Renal pelvis (tissue), 12 donors: ENCODE measurements at places on chromosomes 3 and 15.

DNA sequence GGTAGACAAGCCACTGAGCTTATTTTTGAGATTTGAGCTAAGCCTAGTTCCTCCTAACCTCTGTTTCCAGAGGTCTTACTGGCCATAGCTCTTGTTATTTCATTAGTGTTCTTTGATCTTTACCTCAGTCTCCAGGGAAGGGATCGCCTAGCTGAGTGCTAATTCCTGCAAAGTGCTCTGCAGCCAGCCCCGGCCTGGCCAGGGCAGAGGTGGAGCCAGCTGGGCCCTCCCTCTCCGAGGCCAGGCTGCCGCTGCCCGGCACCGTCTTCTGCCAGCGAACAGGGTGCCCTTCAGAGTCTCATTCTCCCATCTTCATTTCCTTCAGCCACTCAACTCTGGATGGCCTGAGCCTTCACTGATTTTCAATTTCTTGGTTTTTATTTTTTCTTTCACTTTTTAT is 19.7 kb downstream of the FAN1 start:
- no peak for DNase-seq

DNA sequence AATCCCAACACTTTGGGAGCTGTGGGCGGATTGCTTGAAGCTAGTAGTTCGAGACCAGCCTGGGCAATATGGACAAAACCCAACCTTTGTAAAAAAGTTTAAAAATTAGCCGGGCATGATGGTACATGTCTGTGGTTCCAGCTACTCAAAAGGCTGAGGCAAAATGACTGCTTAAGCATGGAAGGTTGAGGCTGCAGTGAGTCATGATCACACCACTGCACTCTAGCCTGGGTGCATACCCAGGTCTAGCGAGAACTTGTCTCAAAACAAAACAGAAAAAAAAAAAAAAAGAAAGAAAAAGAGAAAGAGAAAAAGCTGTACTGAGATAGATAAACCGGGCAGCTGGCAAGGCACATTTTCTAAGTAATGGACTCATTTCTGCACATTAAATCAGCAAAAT is 10.6 kb downstream of the ARPP19 start:
- DNase-seq, result no peak

DNA sequence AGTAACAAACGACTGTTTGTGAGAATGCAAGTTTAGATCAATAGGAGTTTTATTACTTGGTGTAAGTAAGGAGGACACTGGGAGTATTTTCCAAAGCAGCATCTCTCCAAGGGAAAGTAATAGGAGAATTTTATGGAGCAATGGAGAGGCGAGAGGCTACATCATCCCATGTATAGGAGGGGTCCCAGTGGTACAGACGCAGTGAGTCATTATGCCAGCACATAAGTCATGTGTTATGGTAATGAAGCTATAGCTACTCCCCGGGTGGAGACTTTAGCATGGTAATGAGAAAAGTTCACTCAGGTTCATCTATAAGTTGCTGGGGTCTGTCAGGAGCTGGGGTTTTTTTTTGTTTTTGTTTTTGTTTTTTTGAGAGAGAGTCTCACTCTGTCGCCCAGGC is 29.5 kb upstream of the ZNF445 start:
- DNase-seq, result no peak

DNA sequence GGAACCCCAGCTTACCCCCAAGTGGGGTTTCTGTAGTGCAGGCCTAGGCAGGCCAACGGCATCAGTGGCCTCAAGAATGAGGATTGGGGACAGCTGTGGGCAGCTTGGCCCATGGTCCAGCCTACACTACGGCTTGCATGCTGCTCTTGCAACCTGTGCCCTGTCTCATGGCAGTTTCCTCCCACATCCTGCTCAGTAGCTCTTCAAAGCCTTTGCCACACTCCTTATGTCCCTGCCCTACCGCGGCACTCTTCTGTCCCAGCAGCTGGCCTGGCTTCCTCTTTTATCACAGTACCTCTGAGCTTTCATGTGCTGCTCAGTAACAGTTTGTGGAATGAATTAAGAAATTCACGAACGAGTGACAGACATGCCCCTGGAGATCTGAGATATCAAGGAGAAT is 431.0 kb downstream of the EPHB1 start:
- no peak for DNase-seq

DNA sequence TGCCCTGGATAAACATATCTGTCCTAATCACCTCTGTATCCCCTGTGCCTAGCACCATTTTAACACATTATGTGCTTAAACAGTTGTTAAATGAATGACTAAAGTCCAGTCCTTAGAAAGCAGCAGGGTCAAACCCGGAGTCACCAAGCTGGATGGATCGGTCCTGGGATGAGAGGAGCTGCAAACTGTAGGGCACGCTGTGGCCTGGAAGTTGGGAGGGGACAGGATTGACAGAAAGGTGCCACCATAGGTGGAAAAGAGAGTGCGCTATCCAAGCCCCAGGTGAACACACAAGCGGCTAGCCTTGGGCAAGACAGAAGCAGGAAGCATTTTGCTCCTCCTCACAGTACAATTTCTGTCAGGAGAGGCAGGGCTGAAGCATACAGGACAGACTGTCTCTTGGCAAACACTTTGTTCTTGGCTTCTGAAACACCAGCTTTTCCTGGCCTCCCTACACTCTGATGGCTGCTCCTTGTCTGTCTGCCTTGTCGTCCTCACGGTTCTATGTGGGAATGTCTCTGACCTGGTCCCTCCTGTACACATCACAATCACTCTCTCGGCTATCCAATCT is 48.4 kb upstream of the KY start:
- no peak for DNase-seq

DNA sequence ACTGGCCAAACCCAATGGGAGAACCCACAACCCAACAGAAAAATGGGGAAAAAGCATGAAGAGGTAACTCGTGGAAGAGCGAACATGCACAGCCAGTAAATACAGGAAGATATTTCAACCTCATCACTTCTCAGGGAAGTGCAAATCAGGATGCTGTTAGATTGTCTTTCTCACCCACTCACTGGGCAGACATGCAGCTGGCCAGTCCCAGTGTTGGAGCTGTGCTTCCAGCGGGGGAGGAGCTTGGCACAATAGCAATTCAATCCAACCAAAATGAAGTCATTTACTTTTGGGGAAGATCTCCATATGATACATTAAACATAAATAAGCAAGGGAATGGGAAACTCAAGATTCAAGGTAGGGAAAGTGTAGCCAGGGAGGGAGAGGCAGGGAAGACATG is 12.1 kb downstream of the WNT7A start:
- DNase-seq, result no peak

- no peak for DNase-seq
Observed at GRCh38 chr15:99326235-99326634, 75.0 kb downstream of the LRRC28 start.

- no peak for DNase-seq
Observed at GRCh38 chr15:68726246-68726645, 94.4 kb downstream of the ANP32A start.

- no peak for DNase-seq
Observed at GRCh38 chr3:29153811-29154210, 127.1 kb upstream of the RBMS3 start.

DNA sequence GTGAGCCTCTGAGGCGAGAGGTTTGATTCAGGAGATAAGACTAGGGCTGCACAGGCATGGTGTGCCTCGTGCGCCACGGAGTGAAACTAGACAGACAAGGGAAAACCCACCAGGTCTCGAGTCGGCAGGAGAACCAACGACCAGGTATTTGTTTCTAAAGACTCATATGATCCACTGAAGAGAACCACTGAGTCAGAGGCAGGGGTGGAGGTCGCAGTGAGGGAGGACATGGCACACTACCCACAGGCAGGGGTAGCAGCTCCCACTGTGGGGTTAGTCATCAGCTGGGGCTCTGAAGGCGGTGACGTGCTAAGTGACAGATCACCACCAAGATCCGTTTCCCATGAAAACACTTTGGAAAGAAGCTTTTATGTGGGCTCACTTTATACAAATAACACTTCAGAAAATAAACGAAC is 45.7 kb downstream of the CHSY1 start:
- DNase-seq, result no peak

DNA sequence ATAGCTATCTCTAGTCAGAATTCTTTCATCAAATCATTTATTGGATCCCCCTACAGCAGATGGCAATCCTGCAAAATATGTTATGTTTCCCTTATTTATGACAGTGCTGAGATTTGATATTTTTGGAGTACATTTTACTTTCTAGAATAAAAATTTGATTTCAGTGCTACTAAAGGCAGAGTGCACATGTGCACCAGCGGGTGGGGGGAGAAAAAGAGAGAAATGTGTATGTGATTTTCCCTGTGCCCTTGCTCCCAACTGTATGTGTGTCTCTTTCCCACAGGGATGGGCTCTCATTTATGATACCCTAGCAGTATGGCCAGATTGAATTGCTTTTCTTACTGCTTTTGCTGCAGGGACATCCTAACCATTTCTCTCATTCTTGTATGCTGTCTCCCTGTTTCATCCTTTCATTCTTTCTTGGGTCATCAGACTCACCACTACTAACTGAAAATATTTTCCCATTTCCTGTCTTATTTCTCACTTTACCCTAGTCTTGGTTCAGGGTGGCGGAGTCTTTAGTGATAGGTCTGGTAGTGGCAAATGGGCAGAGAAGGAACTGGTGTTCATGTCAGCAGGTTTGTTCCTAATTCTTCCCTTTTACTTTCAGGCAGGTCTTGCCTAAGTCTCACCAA is 140.7 kb downstream of the TCF12 start:
- DNase-seq, result no peak

DNA sequence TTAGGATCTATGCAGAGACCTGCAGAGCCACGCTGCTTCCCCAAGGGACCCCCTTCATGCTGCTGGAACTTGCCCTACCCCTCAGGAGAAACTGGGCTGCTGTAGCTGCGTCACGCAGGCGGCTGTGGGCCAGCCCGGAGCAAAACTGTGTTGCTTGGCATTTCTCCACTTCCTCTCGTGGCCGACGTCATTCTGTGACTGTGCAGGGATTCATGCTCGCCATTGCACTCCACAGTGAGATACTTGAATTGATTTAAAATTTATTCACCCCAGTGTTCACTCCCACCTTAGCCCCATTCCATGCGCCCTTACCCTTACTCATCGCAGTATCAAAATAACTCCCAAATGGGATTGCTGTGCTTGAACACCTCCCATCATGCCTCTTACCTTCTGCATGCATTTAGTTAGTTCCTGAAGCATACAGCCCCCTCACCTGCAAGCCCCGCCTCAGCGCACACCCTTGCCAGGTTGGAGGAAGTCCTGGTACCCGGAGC is 45.7 kb downstream of the TMEM44 start:
- no peak for DNase-seq

DNA sequence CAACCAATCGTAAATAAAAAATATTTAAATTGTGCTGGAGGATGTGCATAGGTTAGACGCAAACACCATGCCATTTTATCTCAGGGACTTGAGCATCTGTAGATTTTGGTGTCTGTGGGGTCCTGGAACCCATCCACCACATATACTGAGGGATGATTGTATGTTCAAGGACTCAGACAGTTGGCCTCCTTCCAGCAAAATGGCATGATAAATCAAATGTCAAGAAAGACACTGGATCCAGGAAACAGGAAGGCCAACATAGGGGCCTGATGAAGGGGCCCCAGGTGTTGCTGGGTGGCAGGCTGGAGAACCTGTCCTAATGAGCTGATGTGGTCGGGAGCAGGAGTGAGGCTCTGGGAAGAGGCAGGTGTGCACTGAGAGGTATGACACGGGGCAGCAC is 289.5 kb downstream of the GABRG3 start:
- DNase-seq, result no peak

GRCh38 chr15:99452728-99453636 is 112.8 kb upstream of the MEF2A start:
- no peak for DNase-seq

DNA sequence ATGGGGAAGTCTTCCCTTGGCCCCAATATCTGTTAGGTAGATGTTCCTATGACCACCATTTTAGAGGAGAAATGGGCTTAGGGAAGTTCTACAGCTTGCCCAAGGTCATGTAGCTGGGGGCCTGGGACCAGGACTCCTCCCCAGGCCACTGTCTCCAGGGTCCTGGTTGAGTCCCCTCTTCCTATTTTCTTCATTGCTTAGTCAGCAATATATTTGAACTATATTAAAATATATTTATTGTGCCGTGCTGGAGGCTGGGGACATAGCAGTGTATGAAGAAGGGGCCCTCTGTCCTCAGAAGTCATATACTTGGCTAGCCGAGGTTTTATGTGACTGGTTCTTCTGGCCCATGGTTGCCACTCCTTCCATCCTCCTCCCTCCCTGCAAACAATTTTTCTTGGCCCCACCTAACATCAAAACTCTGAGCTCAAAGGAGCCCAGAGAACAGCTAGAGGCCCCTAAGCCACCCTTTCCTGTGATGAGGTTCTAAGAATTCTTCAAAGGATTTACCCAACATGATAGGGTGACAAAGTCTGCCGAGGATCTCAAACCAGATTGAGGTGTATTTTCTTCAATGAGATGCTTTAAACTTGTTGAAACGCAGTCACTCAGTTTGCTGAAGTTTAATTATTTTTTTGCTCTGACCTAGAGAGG is 121.2 kb upstream of the RASGRP1 start:
- no peak for DNase-seq

DNA sequence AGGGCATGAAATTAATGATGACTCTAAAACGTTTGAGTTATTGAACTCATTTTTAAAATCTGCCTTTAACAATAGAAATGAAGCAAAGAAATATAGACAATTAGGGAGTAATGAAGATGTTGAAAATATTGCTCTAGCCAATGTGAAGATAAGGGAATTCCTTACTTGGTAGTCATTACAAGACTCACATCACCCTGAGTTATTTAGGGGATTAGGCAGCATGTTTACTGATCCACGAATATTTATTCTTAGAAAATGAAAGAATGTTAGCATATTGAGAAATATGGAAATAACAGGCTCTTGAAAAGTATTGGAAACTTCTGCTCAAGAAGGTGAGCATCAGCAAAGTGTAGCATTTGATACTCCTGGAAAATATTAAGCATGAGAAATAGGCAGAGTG is 398.1 kb upstream of the ARPP21 start:
- no peak for DNase-seq

DNA sequence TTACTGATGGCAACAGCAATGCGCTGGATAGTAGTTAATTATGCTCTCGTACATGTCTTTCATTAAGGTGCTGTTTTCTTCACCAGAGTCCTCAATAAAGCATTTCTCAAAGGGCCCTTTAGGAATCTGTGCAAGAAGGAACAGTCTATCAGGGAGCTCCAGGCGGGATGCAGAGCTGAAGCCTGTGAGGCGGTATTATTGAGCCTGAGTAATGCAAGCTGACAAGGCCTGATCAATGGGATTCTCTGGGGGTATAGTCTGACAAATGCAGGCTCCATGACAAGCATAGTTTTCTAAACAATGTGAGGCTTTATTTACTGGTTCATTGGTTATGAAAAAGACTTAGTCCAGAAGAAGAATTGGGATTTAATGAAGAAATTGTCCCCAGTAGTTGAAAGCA is 530.9 kb upstream of the CBLB start:
- no peak for DNase-seq
